ENCODE measurements at places on chromosomes 5 and 9.
A peak's percentile ranks its signal among the peaks of the same experiment; 100 is the strongest.

GRCh38 chr5:132467287-132467984 is 23.1 kb downstream of the IRF1 start:
- DNase-seq, result no peak
- no peaks in the 10 kb centered on the region for H3K27me3 ChIP-seq
- H3K27ac ChIP-seq, result no peak overlapping the region
- no peak overlapping the region for H3K4me3 ChIP-seq
- peaks cover 66% of the 10 kb centered on the region for H3K4me1 ChIP-seq

DNA sequence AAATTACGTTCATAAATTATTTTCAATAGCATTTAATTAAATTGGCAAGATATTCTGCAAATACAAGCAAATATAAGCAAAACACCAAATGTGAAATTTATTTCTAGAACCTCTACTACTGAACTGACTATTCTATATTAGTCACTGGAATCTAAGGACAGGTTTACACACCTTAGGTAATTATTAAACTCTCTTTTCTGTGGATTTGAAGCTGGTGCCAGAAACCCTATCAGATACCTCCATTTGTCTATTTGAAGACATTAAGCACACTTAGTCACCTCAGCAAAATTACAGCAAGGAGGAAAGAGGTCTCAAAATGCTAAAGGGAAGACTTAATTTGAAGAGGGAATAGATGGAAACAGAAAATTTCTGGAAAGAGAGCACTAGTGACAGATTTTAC is 83.4 kb downstream of the CPLANE1 start:
- no peak for DNase-seq
- no peak overlapping the region for H3K27ac ChIP-seq
- peaks cover 11% of the 10 kb centered on the region for H3K36me3 ChIP-seq
- no peak overlapping the region for H3K4me3 ChIP-seq

GRCh38 chr5:172544371-172545095 is 90.2 kb upstream of the SH3PXD2B start:
- H3K36me3 ChIP-seq, result no peaks in the 10 kb centered on the region
- H3K27ac ChIP-seq, result no peak overlapping the region
- H3K4me3 ChIP-seq, result no peak overlapping the region
- H3K27me3 ChIP-seq, result peaks cover 89% of the 10 kb centered on the region
- no peak for DNase-seq
- no peaks in the 10 kb centered on the region for H3K4me1 ChIP-seq

DNA sequence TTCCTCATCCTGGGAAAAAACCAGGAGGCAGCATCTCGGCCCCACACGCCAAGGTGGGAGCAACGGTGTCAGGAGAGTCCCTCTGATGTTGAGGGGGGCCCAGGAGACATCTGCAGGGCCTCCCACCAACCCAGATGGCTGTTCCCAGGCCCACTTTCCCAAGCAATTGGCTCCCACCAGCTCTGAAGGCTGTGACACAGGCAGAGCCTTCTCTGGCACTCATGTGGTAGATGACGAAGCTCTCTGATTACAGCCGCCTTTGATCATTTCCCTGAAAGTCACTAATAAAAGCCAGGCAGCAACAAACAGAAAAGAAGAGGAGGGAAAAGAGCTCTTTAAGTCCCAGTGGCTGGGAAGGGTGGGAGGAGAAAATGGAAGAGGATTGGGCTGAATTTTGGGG is 226.5 kb downstream of the CDK5RAP2 start:
- no peak overlapping the region for H3K27ac ChIP-seq
- no peaks in the 10 kb centered on the region for H3K4me1 ChIP-seq
- no peaks in the 10 kb centered on the region for H3K36me3 ChIP-seq

DNA sequence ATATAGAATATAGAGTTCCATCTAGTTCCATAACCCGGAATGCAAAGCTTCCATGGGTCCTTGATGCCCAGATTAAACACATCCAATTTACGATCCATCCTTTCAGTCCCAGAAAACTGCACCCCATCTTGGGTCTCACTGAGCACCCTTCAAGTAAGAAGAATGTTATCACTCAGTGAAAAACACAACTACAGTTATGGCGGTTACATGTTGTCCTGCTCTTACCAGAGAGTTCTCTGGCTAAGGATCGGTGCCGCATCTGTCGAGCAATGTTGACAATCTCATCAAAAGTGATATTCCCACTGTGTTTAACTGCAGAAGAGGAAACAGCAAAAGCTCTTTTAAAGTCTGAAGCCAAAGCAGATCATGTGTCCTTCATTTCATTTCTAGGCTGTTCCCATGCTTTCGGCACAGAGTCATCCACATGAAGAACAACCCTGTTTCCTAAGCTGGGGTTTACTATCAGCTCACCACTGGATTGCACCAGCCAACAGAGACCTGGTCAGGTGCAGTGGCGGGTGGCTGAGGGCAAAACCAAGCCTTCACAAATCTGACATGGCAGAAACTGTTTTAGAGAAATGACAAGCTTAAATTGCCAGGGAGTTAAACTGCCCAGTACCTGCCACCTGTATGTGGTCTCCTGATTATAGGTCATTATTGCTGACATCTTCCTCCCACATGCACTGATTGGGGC is 2.9 kb downstream of the RPL12 start:
- H3K4me3 ChIP-seq, result peak overlapping the region; percentile 84
- no peak for DNase-seq
- H3K27me3 ChIP-seq, result no peaks in the 10 kb centered on the region
- H3K27ac ChIP-seq, result peak overlapping the region; percentile 91
- H3K36me3 ChIP-seq, result peaks cover 91% of the 10 kb centered on the region

DNA sequence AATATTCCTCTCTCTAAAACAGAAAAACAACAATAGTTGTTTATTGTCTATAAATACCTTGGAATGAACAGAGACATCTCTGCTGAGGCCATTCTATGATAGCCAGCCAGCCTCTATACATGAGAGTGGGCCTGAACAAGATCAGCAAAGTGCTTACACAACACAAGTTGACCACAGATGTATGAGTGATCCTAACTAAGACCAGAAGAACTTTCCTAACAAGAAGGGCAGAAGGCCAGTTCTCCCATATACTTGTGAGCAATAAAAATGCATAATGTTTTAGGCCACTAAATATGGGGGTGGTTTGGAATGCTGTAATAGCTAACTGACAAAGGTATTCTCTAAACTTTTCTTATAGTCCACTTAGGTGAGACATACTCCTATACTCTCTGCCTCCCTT is 345.7 kb downstream of the SPATA31D1 start:
- no peak overlapping the region for H3K4me3 ChIP-seq
- no peak overlapping the region for H3K27ac ChIP-seq
- no peaks in the 10 kb centered on the region for H3K27me3 ChIP-seq
- H3K4me1 ChIP-seq, result peaks cover 17% of the 10 kb centered on the region
- H3K36me3 ChIP-seq, result no peaks in the 10 kb centered on the region

DNA sequence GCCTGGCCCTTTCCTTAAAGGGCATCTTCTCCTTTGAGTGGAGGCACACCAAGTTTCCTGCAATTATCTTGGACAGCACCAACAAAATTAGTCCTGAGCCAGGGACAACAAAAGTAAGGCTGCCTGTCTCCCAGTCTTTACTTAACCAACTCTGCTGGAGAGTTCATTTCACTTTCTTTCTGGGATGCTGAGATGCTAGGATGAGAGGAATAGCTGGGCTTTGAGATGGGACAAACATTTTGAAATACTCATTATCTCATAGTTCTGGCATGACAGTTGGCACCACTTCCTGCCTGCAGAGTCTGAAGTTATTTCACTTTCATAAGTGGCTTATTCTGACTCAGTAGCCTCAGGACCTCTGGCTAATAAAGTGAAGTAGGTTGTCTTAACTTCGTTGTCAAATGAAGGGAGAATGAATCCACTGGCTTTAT is 157.0 kb downstream of the C9orf152 start:
- H3K4me1 ChIP-seq, result peaks cover 12% of the 10 kb centered on the region
- no peak for DNase-seq
- H3K27me3 ChIP-seq, result no peaks in the 10 kb centered on the region
- no peak overlapping the region for H3K27ac ChIP-seq
- H3K36me3 ChIP-seq, result peaks cover 19% of the 10 kb centered on the region
- peak overlapping the region; percentile 71 for H3K4me3 ChIP-seq

DNA sequence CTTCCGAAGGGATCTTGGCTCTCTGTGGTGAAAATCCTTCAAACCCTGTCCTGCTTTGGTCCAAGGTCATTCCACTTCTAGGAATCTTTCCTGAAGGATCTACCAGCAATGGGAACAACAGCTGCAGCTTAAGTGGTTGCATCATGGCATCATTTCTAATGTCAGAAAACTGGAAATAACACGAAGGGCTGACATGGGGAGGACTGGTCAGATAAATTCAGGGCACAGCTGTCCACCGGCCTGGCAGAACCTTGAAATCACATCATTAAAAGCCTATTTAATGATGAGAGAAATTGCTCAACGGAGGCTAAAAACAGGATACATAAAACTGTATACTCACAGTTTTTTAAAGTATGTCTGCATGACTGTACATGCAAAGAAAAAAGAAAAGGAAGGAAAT is 28.3 kb downstream of the OLFML2A start:
- no peaks in the 10 kb centered on the region for H3K4me1 ChIP-seq
- no peak for DNase-seq
- H3K27ac ChIP-seq, result no peak overlapping the region
- H3K36me3 ChIP-seq, result no peaks in the 10 kb centered on the region
- H3K27me3 ChIP-seq, result no peaks in the 10 kb centered on the region

DNA sequence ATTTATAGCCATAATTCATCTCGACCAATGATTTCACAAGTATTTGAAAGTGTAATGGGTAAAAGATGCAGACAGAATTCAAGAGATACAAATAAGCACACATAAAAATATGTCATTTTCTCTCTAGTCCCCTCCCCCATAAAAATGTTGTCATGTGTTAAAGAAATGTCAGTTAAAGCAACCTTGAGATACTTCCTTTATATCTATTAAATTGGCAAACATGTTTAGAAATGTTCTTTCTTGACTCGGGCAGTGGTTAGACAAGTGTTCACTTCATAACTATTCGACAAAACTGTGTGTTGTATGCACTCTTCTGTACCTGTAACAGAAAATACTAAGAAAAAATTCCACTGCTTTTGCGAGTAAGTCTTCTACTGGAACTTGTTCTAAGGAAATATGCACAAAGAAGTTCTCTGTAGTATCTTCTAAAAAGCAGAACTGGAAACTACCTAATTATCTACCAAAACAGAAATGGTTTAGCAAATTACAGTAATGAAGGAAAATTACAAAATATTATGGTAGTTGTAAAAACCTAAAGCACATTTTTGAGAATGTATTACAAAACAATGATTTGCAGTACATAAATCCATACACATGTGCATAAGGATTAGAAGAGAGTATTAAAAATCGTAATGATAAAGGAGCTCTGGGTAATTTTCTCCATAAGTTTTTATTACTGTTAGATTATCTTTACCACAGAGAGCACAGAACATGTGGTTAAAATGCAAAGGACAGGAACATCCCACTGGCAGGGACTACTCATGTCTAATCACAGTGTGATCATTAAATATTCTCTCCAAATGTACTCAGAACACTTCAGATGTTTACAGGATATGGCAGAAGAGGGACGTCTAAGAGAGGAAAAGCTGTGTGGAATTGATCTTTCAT is 35.9 kb downstream of the FBXW2 start:
- no peak overlapping the region for H3K27ac ChIP-seq
- DNase-seq, result no peak
- H3K4me3 ChIP-seq, result no peak overlapping the region
- H3K36me3 ChIP-seq, result peaks cover 4% of the 10 kb centered on the region
- no peaks in the 10 kb centered on the region for H3K4me1 ChIP-seq

DNA sequence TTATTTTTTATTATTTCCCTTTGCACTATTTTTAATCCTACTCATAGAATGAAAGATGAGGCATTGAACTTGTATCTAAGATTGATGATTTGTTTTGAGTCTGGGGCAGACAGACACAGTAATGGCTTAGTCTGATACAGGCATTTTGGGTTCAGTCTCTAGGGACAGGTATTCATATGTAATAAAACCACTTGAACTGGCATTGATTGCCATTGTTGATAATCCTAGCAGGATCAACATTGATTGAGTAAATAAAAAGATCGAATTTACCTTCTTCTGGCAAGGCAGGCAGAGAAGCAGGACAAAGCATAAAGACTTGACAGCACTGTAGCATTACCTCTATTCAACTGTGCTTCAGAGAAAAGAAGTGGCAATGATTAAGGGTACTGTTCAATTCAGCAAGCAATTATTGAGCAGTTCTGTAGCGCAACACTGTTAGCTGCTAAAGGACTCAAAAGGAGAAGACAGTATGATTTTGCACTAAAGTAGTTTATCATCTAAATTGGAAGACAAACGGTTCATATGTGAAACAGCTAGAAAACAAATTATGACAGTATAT is 144.4 kb downstream of the COMMD10 start:
- no peak for DNase-seq
- H3K36me3 ChIP-seq, result no peaks in the 10 kb centered on the region
- H3K4me3 ChIP-seq, result no peak overlapping the region
- no peak overlapping the region for H3K27ac ChIP-seq
- peaks cover 15% of the 10 kb centered on the region for H3K4me1 ChIP-seq

DNA sequence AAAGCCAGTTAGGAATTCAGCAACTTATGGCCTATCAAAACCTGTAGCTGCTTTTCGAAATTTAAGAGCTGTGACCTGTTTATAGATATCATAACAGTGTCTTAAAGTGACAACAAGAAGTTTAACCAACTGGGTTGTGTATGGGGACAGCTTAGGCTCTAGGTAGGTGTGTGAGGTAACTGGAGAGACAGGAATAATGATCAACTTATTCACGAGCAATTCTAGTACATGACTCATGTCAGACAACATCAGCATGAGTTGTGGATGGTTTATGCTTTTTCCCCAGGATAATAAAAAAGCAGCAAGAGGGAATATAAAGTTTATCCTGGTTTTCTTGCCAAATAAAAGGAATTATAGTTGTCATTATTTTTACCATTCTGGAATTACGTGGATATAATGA is 88.6 kb downstream of the GDNF start:
- no peaks in the 10 kb centered on the region for H3K36me3 ChIP-seq
- no peak for DNase-seq
- H3K4me3 ChIP-seq, result no peak overlapping the region
- H3K4me1 ChIP-seq, result no peaks in the 10 kb centered on the region

DNA sequence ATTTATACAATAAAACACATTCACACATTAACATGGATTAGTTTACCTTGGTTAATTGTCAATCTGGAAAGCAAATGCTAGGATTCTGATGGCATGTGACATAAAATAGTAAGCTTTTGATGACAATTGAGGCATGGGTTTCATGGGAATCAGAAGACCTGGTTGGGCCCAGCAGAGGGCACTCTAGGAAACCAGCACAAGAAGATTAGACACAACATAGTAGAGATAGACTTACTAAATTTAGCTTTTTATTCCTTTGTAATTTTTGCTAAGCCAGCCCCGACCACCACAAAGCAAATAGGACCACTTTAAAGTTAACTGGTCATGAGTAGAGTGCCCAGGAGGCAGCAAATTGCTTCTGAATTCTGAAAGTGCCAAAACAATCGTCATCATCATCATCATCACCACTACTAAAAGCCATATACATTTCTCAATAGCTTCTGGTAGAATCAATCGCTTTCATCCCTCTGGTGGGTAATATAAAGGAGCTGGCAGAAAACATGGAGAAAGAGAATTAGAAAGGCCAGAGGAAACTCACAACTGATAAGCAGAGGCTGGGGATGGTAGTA is 163.2 kb downstream of the ARRDC3 start:
- H3K27me3 ChIP-seq, result no peaks in the 10 kb centered on the region
- no peak overlapping the region for H3K4me3 ChIP-seq
- peak; percentile 56 for DNase-seq
